ENCODE measurements at places on chromosomes 11 and 22.

- DNase-seq = no peak
Observed at GRCh38 chr22:37011472-37011871, 7.8 kb downstream of the TST start.

DNA sequence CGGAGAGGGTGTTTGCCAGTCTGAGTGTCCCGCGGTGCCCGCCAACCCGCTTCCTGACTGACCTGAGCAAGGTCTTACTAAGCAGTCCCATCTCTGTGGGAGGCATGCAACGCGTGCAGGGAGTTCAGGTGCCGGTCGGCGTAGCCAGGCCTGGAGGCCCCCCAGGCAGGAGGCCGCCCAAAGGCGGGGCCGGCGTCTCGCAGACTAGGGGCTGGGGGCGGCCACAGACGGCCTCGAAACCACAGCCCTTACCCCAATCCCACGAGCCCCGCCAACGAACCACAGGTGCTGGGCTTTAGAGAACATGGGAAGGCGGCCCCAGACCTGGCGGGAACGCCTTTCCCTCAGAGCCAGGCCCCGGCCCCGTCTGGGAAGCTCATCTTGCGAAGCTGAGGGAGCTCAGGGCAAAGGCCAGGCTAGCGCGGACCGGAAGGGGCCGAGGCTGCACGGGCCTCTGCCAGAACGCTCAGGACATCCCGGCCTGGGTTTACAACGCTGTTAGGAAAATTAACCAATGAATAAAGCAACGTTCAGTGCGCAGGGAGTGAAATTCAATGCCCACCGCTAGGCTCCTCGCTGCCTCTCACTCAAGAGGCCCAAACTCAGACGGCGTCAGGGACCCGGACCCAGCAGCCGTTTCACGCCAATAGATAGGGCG is 2.1 kb upstream of the MTFP1 start:
- peak; percentile 80 for DNase-seq

DNA sequence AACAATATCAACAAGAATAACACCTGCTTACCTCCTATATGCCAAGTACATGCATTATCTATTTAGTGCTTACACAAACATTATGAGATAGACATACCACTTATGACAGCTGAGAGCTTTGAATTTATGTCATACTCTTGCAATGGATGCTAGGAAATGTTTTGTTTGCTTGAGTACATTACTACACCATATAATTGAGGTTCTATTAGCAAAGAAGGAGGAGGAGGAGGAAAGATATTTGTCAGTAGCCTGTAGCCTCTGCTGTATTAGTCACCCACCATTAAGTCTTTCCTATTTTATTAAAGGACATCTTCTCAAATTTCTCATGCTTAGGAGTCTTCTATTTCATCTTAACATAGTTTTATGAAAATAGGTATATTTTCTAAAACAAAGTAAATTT is 6.4 kb downstream of the ANO5 start:
- DNase-seq = no peak

DNA sequence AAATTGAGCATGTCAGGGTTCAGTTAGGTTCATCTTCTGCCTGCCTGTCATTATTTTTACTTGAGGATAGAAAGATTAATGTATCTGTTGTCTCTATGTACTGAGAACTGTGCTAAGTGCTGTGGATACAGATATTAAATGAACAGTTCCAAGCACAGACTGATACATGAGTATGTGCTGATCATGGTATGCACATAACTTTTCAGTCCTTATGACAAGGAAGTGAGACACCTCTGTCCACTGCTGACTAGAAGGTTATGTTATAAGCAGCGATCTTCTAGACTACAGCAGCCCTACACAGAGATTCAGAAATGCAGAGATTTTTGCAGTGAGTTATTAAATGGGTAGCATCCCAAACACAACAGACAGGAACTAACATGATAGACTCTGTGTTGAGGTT is 335.6 kb upstream of the MTNR1B start:
- DNase-seq = no peak

DNA sequence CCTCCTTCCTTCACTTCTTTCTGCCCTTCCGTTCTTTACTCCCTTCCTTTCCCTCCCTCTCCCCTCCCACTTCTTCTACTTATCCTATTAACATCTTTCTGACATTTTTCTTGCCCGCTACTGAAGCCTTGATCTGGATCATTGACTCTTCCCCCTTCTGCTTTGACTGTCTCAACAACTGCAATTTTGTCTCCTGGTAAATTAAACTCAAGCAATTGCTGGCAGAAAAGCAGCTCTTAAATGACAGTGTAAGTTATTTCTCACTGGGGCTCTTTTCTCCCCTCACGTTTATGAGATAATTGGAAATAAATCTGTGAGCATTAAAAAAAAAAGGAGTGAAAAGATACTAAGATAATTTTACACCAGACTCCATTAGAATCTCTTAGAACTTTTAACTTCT is 120.0 kb downstream of the SLC17A6 start:
- no peak for DNase-seq

DNA sequence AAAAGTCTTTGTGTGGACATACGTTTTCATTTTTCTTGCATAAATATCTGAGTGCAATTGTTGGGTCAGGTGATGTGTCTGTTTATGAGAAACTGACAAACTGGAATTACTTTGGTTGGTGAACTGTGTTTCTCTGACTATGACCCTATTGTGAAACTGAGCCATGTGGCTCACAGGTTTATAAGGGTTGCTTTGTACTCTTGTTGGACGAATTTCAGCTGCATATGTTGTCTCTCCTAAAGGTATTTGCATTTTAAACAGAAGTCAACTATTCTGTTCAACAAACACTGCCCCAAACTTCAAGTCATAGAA is 34.4 kb upstream of the RASD2 start:
- DNase-seq = no peak

DNA sequence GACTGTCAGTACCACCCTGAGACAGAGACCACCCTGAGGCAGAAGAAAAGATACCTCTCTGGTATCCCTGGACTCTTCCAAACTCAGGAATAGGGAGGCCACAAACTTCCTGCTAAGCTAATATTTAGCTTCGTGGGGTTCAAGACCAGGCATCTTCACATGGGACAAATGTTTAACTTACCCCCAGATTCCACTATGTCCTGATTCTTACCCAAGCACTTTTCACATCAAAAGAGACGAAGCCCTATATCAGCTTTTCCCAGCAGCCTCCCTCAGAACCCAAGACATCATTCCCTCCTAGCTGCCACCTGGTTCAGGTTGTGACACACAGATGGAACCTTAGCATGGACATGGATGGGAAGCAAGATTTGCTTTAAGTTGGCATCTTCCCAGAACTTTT is 32.1 kb downstream of the SMC1B start:
- DNase-seq = no peak

- no peak for DNase-seq
Observed at GRCh38 chr11:85281550-85281949, 345.6 kb downstream of the DLG2 start.

DNA sequence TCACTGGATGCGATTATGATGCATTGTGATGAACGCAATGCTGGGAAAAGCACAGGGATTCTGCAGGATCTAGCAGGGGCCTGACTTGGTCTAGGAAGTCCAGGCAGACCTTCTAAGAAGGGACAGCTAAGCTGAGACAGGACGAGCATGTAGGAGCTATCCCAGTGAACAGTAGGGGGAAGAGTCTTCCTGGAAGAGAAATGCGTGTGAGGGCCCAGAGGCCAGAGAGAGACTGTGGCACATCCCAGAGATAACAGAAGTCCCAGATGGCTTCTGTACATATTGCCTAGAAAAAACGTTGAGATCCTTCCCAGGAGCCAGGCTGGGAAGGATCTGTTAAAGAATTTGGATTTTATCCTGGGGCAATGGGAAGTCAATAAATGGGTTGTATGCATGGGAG is 24.6 kb downstream of the RCN1 start:
- no peak for DNase-seq

- DNase-seq = peak; percentile 18
Observed at GRCh38 chr22:31313366-31314147, 21.3 kb upstream of the PIK3IP1 start.

- DNase-seq = no peak
Observed at GRCh38 chr11:47867823-47868222, 19.7 kb upstream of the NUP160 start.

DNA sequence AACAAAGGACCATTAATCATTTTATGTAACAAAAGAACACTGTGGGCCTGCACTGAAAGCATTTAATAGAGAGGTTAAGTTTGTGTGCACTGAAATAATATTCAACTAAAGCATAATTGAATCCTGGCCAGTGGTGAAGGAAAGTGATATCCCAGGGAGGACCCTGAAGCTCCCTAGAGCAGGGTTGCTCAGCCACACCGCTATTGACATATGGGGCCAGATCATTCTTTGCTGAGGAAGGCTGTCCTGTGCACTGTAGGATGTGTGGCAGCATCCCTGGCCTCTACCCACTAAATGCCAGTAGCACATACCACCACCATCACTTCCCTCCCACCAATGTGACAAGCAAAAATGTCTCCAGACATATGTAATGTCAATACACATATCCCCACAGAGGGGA is 166.1 kb upstream of the MTNR1B start:
- DNase-seq = no peak

- DNase-seq = peak; percentile 51
Observed at GRCh38 chr11:34745195-34745594, 124.3 kb downstream of the EHF start.

DNA sequence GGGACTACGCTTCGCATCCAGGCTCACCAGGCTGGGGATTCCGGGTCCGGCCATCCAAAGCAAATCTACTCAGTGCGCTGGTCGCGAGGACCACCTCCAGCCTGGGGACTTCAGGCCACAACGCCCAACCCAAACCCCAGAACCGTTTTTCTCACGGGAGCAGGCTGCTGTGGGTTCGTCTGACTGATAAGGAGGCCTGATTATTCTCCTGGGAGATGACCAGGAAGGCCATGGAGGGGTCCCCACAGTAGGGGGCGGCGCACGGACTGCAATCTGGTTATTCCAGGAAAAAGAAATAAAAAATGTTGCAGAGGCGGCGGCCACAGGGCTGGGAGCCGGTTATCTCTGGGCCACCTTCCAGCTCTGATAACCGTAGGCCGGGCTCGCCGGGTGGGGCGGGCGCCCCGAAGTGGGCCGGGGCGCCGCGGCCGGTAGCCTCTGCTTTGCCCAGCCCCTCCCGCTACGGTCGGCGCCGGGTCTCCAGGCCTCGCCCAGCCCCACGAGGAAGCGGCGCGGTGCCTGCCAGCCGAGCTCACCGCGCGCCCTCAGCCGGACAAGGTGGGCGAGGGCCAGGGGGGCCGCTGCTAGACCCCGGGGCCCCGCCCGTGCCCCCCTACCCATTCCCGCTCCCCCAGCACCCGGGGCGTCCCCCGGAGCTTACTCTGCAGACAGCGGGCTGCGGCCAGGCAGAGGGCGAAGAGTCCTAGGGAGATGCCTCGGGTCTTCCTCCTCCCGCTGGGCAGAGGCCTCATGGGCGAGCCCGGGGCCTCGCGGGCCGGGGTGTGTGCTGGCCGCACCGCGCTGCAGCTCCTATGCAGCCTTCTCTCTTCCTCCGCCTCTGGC is 446 bp downstream of the VSTM5 start:
- DNase-seq = peak; percentile 72

DNA sequence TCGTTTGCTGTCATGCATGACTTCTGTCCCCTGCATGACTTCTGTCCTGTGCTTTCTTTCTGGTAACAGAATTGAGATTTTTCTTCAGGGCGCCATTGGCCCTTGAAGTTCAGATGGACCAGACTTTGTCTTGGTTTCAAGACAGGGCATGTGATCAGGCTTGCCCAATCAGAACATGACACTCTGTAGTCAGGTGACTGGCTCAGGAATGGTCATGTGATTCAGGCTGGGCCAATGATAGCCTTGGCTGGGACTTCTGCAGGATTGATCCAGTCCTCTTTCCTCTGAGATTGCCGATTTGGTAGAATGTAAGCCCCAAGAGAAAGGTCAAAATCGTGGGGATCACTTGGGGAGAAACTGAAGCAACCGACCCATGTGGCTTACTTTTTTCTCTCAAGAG is 90.5 kb upstream of the ALX4 start:
- DNase-seq = no peak

Data from NCI-H146 (cell line).